ENCODE measurements at places on chromosomes 16 and 17.
A peak's percentile ranks its signal among the peaks of the same experiment; 100 is the strongest.

DNA sequence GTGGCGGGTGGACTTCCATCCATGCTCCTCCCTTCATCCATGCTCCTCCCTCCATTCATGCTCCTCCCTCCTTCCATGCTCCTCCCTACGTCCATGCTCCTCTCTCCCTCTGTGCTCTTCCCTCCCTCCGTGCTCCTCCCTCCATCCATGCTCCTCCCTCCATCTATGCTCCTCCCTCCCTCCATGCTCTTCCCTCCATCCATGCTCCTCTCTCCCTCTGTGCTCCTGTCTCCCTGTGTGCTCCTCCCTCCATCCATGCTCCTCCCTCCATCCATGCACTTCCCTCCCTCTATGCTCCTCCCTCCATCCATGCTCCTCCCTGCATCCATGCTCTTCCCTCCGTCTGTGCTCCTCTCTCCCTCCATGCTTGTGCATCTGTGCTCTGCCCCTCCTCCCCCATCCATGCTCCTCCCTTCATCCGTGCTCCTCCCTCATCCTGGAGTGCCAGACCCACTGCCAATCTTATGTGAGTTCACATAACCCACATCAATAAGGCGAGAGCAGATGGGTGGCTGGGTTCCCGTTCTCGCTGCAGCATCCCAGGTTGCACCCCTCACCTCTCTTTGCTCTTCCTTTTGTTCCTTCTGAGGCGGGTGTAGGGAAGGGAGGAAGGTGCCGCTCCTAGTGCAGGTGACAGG is 22.8 kb downstream of the KSR1 start:
- no peak for DNase-seq

DNA sequence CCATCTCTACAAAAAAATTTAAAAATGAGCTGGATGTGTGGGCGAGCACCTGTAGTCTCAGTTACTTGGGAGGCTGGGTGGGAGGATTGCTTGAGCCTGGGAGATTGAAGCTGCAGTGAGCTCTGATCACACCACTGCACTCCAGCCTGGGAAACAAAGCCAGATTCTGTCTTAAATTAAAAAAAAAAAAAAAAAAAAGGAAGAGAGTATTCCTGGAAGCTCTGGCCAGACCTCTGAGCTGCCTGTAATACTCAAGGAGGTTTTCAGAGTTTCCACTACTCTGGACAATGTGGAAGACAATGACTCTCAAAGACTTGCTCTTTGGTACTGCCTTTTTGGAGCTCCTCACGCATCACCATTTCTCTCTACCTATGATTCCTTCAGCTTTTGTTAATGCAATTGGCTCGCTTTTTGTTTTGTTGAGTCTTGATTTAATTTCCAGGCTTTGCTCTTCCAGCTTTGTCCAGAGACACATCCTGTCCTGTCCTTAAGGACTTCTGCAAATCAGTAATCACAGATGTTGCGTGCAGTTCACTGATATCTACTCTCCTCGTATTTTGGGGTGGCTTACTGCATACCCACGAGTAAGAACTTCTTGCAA is 10.8 kb downstream of the CHD9 start:
- DNase-seq, result no peak

DNA sequence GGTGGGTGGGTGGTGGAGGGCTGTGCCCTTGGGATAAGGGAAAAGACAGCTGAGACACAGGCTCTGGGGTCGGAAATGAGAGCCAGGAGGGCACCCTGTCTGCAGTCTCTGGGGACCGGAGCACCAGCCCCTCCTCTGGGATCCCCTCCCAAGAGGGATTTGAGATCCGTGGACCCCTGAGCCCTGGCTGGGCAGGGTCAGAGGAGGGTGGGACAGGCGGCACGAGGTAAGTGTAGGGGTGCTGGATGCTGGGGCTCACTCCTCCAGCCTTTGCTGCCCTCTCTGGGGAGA is 425 bp downstream of the SGSH start:
- DNase-seq, result no peak

GRCh38 chr17:43356999-43357398 is 41.8 kb upstream of the ARL4D start:
- no peak for DNase-seq

DNA sequence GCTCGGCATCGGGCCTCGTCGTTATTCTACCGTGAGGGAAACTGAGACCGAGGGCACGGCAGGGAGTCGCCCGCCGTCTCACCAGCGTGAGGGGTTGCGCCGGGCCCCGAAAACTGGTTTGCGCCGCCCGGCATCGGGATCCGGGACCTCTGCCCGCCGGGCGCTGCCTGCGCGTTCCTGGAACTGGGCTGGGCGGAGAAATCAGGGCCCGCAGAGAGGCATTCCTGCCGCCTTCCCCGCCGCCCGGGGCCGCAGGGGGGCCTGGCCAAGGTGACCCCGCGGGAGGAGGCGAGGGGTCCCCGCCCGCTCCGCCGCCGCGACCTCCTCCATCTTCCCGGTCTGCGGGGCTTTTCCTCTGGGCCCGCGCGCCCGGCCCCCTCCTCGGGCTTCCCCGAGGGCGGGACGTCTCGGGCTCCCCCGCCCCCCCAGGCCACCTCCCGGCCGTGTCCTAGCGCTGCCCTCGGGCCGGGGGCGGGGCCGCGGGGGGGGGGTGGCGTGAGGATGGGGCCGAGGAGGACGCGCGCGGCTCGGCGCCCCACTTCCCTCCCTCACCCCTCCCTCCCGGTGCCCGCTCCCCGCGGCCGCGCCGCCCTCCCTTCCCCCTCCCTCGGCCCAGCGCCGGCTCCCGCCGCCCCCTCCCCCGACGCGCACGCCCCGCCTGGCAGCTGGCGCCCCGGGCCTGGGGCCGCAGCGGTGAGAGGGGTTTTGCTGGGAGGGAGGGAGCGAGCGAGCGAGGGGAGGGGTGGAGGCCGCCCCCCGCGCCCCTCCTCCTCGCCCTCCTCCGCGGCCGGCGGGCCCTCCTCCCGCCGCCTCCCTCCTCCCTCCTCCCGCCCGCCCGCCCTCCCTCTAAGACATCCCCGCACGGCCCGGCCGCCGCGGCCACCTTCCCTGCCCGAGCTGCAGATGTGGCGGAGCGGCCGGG is at the start of gene GLIS2:
GLIS2 (plus strand) TSS at position 882 of the 922 bp plus-strand sequence. CDS start 16,214 bp downstream, outside the sequence.
- no peak for DNase-seq

DNA sequence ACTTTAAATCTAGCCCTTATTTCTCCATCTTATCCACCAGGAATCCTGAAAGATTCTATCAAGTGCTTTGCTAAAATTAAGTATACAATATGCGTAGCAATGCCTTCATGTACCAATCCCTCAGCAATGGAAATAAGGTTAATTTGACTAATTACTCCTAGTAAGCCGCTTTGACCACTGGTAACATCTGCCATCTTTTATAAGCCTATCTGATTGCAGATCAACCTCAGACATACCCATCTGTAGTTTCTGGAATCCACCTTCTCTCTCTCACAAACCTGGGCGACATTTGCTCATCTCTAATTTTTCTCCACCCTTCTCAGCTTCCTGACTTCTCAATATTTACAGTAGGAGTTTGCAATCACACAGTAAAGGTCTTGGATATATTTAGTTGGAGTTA is 138.8 kb upstream of the CRHR1 start:
- no peak for DNase-seq

GRCh38 chr16:89505204-89506112 is 2.7 kb upstream of the SPG7 start:
- peak; percentile 97 for DNase-seq

- DNase-seq, result no peak
Observed at GRCh38 chr17:69854225-69854780, 220.7 kb upstream of the KCNJ16 start.

DNA sequence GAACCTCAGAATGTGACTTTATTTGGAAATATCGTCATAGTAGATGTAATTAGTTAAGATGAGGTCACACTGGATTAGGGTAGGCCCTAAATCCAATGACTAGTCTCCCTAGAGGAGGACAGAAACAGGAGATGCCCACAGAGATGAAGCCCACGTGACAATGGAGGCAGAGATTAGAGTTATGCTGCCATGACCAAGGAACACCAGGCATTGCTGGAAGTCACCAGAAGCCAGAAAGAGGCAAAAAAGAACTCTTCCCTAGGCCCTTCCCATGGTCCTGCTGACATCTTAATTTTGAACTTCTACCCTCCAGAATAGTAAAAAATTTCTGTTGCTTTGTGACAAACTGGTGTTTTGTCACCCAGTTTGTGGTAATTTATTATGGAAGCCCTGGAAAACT is 49.6 kb downstream of the IKZF3 start:
- no peak for DNase-seq

- peak; percentile 74 for DNase-seq
Observed at GRCh38 chr17:43171586-43172487, 823 bp downstream of the NBR1 start.

DNA sequence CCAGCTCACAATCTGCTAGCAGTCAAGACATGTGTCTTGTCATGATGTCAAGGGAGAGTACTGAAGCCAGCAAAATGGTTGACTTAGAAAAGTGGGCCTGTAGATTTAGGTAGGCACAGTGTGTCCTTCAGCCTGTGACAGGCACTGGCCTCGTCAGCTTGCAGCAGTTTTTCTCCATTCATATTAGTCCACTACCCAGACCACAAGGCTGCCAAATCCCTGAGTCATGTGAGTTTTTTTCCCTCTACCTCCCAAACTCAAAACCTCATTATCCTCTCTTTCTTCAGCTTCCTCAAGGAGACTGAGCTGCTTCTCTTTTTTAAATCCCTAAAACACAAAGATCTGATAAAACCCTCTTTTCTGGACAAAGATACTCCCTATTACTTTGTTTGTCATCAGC is 102.6 kb upstream of the HS3ST3A1 start:
- DNase-seq, result no peak

GRCh38 chr17:8186446-8186786 is 3.6 kb downstream of the BORCS6 start:
- DNase-seq, result no peak

DNA sequence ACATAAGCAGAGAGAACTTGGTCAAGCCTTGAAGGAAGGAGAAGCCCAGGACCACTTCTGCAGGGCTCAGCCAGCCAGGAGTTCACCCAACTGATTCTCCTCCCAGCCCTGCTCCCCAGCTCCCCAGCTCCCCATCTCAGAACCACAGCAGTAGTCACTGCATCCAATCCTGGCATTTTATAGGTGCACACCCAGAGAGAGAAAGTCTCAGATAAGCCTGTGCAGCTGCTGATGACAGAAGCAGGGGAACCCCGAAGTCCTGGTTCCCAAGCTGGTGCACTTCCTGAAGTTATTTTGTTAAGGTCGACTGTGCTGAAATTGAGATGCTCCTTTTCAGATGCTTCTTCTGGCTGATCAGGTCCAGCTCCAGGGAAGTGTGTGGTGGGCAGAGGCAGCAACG is 6.6 kb downstream of the RNF112 start:
- no peak for DNase-seq

GRCh38 chr16:53041320-53042051 is 11.2 kb downstream of the CHD9NB start:
- no peak for DNase-seq

- no peak for DNase-seq
Observed at GRCh38 chr16:15640966-15641365, 2.0 kb downstream of the MARF1 start.

- DNase-seq, result no peak
Observed at GRCh38 chr16:24990803-24991202, 24.4 kb downstream of the ARHGAP17 start.

DNA sequence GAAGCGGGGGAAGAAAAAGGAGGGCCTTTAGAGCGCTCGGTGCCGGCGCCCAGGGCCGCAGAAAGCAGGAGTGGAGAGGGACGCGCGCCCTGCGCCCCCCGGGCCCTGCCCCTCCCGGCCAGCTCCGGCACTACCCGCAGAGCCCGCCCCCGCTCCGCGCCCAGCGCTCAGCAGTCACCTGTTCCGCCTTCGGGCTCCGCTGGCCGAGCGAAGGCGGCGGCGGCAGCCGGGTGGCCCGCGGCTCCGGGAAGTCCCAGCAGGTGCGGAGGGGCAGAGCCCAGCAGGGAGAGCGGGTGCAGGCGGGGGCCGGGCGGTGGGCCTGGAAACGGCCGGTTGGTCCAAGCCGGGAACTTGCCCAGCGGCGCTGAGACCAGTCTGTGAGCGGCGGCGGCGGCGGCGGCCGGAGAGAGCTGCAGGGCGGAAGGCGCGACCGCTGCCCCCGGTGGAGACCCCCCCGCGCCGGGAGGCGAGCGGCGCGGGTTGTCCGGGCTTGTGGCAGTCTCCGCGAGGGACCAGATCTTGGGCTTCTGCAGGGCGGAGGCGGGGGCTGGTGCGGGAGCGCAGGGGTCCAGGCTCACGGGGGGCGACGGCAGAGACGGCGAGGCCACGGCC is 2.2 kb downstream of the IRX3 start:
- no peak for DNase-seq

DNA sequence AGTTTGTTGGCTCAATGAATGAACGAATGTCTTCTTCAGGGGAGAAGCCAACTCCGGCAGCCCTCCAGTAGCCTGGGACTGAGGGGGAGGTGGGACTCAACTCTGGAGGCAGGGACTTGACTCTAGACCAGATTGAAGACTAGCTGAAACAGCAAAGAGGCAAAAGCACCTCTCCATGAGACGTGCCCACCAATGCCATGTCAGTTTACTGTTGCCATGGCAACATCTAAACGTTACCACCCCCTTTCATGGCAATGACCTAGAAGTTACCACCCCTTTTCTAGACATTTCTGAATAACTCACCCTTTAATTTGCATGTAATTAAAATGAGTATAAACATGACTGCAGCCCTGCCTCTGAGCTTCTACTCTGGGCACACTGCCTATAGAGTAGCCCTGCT is 91.8 kb downstream of the ASIC2 start:
- peak; percentile 8 for DNase-seq

DNA sequence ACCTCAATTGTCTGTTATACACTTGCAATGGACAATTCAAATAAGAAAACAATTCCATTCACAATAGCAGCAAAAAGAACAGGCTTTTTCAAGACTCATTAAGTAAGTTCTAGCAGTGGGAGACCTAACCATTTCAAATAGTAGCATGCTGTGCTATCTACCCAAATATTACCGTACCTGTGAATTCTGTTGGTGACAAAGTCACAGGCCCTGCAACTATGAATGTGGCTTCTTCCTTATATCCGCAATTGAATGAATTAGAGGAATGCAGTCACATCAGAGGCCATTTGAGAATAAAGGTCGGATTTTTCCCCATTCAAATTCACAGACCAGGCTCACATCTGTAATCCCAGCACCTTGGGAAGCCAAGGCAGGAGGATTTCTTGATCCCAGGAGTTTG is 800 bp upstream of the NME4 start:
- DNase-seq, result no peak

- DNase-seq, result no peak
Observed at GRCh38 chr17:79410681-79411080, 200.2 kb downstream of the RBFOX3 start.

GRCh38 chr16:50718761-50719400 is 23.0 kb upstream of the CYLD start:
- no peak for DNase-seq

DNA sequence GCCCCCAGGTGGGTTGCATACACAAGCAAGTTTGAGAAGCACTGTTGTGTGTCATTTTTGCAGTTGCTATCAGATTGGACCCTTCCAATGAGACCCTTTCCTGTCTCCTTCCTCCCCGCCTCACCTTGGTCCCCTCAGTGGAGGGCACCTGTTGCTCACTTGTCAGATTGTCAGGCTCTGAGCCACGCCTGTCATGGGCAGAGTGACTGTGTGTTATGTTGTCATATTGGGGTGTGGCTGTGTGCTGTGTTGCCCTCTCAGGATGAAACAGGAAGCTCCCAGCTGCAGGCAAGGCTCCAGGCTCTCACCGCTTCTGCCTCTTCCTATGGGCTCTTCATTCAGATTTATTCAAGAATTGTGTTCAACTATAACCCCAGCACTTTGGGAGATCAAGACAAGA is 302.9 kb downstream of the CPPED1 start:
- peak; percentile 72 for DNase-seq
